ENCODE measurements at places on chromosomes 7 and 10.

DNA sequence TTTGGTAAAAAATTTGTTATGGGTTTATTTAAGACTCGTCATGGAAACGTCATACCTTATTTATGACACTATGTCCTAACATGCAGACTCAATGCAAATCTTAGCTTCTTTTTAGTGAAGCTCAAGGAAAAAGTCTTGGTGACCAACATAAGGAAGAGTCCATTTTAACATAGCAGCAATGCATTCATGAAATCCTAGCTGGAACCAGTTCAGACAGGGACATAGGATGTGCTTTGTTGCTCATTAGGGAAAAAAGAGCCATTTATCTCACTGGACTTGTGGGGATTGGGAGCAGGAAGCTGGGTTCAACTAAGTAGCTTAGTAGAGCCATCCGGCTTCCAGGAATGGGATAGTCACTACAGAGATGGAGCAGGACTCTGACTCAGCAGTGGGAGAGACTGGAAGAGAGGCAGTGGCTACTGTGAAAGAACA lies 100.7 kb upstream of the DKK1 start:
- DNase-seq: no peak

- DNase-seq: no peak
Observed at GRCh38 chr7:36748017-36748487, 23.8 kb upstream of the AOAH start.

- DNase-seq: no peak
Observed at GRCh38 chr7:7251742-7252141, 69.4 kb downstream of the C1GALT1 start.

- no peak for DNase-seq
Observed at GRCh38 chr7:101870361-101871062, 53.1 kb downstream of the CUX1 start.

- no peak for DNase-seq
Observed at GRCh38 chr10:114372179-114372578, 32.1 kb downstream of the AFAP1L2 start.

DNA sequence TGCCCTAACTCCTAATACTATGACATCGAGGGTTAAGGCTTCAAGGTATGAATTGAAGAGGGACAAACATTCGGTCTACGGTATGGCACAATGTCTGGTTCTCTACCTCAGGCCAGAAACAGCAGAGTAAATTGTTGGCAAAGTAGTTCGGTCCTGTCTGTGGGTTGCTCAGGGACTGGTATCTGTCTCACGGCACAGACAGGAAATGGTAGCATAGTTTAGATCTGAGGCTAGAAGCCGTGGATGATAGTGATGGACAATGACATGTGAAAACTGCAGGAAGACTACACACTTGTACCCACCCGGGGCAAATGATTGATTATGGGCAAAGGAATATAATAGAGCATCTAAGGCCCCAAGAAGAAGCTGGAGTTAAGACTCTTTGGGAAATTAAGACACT lies 106.2 kb downstream of the TWIST1 start:
- DNase-seq: no peak

DNA sequence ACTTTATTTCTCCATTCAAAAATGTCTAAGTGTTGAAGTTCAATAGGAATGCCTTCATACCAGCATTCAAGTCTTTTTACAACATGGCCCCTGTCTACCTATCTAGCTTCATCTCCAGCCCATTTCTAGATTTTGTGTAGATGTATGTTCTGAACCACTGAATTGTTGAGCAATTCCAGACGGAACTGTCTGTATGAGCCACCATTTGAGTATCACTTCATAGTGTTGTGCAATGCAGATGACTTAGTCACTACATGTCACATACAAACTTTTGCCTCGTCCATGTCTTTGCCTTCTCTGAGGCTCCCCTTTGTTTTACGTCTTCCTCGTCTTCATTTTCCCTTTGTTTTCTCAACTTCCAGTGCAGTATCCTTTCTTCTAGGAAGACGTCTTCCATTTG lies 118.1 kb downstream of the INHBA start:
- no peak for DNase-seq

DNA sequence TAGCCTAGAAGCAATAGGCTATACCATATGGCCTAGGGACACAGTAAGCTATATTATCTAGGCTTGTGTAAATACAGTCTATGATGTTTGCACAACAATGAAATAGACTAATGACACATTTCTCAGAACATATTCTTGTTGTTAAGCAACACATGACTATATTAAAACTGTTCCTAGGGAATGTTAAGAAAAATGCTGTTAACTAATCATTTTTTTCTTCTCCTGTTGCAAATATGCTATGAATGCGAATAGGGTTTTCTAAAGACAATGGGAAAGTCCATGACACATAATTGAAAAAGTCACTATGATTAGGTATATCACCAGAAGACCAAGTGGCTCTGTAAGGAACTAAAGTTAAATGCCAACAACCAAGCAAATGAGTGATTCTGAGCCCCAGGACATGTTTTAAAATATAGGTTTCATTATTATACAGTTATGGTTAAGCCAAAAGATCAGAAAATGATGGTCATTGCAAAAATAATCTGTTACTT lies 454.0 kb upstream of the SORCS1 start:
- DNase-seq: no peak

GRCh38 chr7:11212816-11213215 lies 239.1 kb downstream of the PHF14 start:
- DNase-seq: no peak

- DNase-seq: no peak
Observed at GRCh38 chr10:123606006-123606405, 60.1 kb upstream of the GPR26 start.

GRCh38 chr7:36971515-36972139 lies 247.3 kb upstream of the AOAH start:
- DNase-seq: no peak

DNA sequence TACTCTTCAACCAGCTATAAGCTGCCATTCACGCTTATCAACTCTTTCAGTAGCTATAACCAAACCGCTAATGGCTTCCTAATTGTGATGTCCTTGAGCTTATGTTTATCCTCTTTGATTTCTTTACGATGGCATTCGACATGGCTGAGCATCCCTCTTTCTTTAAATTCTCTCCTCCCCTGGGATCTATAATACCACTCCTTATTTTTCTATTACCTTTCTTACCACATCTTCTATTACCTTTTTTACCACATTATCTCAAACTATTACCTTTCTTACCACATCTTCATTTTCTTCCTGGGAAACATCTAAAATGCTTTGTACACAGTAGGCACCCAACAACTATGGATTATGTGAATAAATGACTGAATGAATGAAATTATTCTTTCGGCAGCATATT lies 13.1 kb downstream of the ZCWPW1 start:
- DNase-seq: no peak

- DNase-seq: no peak
Observed at GRCh38 chr10:11335881-11336430, 275.5 kb downstream of the USP6NL start.

DNA sequence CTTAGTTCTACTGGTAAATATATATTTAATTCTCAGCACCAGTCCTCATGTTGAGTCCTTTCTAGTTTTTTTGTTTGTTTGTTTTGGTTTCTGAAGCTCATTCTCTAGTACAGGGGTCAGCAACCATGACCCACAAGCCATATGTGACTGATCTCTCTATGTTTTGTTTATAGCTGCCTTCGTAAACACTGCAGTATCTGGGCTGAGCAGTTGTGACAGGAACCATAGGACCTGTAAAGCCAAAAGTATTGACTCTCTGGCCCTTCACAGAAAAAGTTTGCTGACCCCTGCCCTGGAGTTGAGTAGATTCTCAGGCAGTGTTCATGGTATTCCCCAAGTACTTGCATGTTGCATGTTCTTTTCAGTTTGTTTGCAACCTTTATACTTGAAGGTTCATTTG lies 20.8 kb downstream of the NET1 start:
- no peak for DNase-seq

- no peak for DNase-seq
Observed at GRCh38 chr7:52695973-52696595, 339.3 kb upstream of the POM121L12 start.

DNA sequence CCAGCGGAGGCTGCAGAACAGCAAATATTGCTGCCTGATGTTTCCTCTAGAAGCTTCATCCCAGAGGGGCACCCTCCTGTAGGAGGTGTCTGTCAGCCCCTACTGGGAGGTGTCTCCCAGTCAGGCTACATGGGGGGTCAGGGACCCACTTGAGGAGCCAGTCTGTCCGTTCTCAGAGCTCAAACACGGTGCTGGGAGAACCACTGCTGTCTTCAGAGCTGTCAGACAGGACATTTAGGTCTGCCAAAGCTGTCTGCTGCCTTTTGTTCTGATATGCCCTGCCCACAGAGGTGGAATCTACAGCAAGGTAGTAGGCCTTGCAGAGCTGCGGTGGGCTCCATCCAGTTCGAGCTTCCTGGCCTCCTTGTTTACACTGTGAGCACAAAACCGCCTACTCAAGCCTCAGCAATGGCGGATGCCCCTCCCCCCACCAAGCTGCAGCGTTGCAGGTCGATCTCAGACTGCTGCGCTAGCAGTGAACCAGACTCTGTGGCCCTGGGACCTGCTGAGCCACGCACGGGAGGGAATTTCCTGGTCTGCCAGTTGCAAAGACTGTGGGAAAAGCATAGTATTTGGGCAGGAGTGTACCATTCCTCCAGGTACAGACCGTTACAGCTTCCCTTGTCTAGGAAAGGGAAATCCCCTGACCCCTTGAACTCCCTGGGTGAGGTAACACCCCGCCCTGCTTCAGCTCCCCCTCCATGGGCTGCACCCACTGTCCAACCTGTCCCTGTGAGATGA lies 17.7 kb upstream of the MINDY3 start:
- DNase-seq: no peak

- DNase-seq: no peak
Observed at GRCh38 chr10:96896884-96897589, 64.9 kb downstream of the LCOR start.

DNA sequence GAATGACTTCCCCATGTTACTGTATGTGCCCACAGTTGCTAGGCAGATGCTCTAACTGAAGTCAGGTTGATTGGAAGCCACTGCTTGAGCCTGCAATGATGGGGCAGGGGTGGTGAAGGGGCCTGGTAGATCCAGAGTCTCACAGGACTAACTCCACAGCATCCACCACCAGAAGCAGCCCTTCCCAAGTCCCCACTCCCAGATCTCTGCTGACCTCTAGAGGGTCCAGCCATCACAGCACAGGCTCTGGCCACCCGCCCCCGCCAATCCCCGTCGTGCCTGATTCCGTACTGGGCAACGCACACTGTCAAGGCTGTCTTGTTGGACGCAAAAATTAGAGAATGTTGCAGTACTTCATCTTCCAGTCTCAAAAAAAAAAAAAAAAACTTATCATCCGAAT lies 136.8 kb upstream of the PDE1C start:
- DNase-seq: no peak

DNA sequence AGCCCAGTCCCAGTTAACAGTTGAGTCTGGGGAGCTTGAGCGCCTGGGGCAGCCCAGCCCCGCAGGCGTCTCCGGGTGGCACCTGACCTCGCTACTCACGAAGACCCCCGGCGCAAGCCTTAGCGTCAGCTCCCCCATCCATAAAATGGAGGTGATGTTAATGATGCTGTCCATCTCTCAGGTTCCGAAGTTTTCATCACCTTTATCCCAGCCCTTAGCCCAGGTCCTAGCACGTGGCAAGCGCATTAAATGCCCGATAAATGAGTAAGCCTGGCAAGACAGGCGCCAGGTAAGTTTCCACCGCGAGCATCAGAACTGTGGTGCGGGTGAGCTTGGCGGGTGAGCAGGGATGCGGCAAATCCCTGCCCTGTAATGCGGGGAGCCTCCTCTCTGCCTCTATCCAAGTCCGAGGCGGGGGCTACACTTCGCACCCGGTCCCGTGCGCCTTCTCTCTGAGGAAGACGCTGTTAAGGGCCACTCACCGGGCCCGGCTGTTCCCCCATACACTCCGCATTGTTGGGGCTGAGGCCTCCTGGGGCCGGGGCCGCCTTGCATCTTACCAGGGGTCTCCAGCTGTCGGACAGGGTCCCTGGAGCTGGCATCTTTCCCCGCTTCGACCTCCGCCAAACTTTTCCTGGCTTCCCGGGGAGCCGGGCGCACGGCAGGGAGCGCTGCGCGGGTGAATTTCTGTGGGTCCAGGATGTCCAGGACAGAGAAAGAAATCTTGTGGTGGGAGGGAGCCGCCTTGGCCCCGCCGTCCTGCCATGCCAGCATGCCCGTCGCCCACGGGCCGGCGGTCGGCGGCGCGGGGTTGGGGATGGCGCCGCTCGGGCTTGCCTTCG lies 444 bp downstream of the NKX1-2 start:
- DNase-seq: no peak

- DNase-seq: no peak
Observed at GRCh38 chr10:78338717-78339116, 305.1 kb downstream of the RPS24 start.

DNA sequence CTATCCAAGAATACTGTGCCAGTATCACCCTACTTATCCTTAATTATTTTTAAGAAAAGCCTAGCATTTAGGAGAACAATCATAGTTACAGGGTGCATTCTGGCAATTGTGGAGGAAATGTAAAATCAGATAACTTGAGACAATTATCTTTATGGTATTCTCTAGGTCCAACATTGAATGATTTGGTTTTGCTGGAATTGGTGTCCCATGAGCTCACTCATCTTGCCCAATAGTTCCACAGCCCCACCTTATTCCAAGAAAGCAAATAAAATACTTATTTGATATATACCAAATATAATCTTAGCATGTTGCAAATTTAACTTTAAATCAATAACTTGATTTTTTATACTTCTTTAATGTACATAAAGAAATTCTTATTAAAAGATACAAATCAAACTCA lies 65.3 kb downstream of the DGKB start:
- DNase-seq: no peak

GRCh38 chr7:99102361-99102760 lies 41.5 kb downstream of the SMURF1 start:
- DNase-seq: no peak

DNA sequence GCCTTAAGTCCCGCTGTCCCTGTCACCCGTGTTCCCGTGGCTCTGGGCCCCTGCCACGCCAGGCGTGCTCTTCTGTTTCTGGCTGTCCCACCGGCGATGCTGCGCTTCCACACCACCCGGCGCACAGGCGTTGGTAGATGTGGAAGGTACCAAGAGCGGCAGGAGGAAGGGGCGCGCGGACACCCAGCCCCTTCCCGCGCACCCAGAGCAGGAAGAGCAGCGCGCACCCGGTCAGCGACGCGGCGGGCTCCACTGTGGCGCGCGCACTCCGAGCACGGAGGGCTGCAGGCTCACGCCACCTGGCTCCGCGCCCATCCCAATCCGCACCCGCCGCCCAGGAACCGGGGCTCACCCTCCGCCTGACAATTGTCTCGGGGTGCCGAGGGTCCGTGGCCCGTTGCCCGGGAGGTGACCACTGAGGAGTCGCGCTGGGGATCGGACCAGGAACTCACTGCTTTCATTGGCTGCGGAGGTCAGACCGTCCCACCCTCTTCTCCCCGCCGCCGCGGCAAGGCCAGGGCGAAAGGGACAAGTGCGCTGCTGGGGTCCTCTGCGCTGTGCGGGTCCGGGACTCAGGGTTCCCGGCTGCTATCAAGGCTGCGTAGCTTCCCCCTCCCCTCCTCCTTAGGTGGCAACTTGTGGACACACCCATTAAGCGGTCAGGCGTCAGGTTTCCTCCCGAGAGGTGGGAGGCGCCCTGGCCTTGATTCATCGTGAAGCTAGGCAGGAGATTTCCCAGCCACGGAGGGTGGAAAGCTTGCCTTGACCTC lies 121.6 kb upstream of the ZNF92 start:
- DNase-seq: no peak

Measured in activated CD4-positive, alpha-beta T cell treated with anti-CD3 and anti-CD28 coated beads for 24 hours (primary cell).